CD14-positive monocyte (primary cell): ENCODE measurements at places on chromosomes 1 and 21.
A peak's percentile ranks its signal among the peaks of the same experiment; 100 is the strongest.

DNA sequence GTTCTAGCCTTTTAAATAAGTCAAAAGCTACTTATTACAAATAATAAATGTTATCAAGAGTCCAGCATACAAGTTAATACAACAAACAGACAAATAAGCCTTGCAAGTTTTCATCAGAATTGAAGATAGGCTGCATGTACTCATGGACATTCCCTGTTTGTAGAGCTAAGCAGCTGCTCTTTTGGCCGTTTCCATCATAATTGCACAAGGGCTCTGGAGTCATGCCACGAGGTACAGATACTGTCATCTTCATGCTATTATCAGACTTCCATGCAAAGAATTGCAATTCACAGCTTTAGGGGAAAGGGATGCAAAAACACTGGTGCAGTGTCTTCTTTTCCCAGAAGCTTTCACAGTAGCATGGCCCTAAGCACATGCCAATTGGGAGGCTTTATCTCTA, 52.8 kb upstream of the TBX15 start:
- no peak for DNase-seq

DNA sequence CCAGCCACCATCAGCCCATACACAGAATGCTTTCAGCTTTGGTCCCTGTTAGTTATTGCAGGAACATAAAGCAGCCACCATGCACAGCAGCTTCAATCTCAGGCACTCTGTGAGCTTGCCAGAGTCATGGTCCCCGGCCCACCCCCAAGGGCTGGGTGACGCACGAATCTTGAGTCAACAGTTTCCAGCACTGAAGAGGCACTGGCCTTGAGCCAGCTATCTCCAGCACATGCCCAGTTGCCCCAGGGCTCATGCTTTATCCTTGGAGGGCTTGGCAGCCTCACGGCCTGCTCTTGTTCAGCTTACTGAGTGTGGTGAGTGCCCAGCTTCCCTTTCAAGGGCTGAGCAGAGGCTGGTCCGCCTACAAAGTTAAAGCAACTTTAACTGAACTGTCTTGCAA, 200.7 kb upstream of the RAB4A start:
- peak; percentile 79 for DNase-seq

GRCh38 chr21:20942523-20942922, 55.7 kb upstream of the NCAM2 start:
- no peak for DNase-seq

GRCh38 chr1:184222652-184223052, 164.2 kb upstream of the C1orf21 start:
- DNase-seq: peak; percentile 59

DNA sequence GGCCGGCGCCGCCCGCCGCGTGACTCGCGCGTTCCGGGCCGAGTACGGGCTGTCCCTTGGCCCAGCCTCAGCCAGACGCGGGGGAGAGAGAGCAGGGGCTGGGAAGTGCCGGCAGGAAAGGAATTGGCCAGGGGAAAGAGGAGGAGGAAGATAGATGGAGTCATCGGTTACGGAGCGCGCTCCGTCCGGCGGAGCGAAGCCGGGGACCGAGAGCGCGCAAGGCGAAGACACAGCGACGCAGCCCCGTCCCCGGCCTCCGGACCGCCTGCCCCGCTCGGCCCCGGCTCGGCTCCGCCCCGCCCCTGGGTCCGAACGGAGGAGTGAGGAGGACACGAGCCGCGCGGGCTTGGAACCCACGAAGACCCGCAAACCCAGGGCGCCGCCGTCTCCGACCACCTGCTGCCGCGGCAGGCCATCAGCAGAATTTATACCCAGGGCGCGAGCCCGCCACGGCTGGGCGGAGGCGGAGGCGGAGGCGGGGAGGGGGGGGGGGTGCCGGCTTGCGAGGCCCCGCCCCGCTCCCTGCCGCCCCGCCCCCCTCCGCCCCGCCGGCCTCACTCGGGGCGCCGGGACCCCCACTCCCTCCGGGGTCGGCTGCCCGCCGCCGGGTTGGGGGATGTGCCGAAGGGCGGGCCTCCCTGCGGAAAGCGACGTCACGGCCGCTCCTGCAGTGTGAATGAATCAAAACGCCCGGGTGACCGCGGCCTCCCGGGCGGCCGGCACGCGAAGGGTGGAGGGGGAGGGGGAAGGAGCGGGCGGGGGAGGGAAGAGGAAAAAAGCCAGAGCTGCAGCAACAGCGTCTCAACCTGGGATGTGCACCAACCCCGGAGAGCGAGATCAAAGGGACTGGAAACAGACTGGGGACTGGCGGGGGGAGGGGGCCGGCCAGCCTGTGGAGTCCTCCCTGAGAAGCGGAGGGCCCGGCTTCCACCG, at the start of gene LHX4:
Gene LHX4 (plus strand): TSS at position 782 of the 933 bp plus-strand sequence. CDS start 266 bp downstream, outside the sequence.
- no peak for DNase-seq

DNA sequence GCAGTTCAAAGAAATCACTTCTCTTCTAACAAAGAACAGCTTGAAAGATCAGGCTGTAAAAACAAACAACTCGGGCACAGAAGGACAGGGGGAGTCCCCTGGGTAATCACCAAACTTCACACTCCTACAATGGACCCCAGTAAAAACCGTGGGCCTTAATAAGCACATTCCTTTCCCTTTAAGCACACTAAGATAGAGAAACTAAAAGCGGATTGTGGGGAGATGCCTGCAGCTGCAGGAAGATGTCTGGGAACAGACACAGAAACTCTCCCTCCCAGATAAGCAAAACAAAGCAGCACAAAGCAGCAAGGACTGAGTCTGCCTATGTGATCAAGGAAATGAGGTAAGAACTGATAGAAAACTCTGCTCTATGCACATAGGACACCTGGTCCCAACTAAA, 37.6 kb upstream of the CTBS start:
- no peak for DNase-seq

GRCh38 chr1:54645806-54646676, 4.5 kb downstream of the MROH7 start:
- no peak for DNase-seq

DNA sequence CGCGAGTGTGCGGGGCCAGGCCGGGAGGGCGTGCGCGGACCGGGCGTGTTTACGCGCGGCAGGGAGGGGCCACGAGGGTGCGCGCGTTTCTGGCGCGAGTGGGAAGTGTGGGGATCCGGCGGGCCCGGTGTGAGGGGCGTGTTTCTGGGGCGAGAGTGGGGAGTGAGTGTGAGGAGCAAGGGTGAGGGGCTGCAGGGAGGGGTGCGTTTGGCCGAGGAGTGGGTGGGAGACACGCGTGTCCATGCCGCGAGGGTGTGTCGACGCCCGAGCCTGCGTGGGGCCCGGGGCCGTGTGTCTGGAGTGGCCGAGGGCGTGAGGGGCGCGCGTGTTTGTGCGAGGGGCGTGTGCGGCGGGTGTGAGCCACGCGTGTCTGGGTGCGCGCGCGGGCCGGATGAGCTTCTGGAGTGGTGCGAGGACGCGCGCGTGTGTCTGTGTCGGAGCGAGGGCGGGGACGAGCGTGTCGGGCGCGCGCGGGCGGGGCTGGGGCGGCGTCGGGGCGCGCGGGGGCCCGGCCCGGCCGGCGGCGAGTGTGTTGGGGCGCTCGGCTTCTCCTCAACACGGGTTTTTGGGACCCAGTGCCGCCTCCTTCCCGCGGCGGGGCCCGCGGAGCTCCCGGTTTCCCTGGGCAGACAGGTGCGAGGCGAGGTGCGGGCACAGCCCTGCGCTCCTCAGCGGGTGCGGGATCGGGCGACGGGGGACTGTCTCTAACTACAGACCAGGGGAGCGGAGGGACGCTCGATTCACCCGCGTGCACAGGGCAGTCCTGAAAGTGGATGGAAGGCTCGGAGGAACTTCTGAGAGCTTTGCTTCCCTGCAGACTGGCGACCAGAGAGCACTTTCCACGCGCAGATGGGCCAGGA, 65.8 kb upstream of the VAMP3 start:
- DNase-seq: peak; percentile 23

DNA sequence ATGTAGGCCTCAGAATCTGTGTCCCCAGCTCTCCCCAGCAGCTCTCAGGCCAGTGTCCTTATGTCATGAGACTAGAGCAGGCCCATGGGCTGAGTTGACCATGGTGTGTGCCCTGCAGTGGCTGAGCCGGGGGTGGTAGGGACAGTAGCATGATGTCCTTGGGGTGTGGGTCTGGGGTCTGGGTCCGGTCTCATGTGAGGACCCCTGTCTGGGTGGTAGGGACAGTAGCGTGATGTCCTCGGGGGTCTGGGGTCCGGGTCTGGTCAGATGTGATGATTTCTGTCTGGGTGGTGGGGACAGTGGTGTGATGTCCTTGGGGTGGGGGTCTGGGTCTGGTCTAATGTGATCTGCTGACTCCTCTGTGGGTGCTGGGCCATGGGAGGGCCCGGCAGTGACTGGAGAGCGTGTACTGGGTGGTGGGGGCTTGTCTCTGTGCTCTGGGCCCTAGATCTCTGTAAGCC, 64.5 kb downstream of the OBSCN start:
- peak; percentile 3 for DNase-seq

DNA sequence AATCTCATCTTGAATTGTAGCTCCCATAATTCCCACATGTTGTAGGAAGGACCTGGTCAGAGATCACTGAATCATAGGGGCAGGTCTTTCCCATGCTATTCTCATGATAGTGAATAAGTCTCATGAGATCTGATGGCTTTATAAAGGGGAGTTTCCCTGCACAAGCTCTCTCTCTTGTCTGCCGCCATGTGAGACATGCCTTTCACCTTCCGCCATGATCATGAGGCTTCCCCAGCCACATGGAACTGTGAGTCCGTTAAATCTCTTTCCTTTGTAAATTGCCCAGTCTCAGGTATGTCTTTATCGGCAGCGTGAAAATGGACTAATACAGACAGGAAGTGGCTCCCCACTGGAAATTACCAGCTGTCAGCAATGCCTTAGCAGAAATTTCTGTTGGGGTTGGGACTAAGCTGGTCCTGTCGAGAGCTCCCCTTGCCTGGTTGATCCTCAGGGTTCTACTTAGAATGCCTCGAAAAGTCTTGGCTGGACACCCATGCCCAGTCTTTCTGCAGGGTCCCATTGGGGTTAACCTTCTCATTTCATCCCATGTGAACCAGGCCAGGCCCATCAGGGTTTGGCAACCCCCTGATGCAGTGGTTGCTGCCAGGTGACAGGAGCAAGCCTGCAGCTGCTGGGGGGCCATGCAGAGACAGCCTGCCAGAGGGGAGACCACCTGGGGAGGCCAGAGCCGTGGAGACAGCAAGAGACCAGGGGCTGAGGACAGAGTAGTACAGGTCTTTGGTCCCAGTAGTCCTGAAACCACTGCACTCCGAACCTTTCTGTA, 2.8 kb upstream of the ABCG1 start:
- no peak for DNase-seq

DNA sequence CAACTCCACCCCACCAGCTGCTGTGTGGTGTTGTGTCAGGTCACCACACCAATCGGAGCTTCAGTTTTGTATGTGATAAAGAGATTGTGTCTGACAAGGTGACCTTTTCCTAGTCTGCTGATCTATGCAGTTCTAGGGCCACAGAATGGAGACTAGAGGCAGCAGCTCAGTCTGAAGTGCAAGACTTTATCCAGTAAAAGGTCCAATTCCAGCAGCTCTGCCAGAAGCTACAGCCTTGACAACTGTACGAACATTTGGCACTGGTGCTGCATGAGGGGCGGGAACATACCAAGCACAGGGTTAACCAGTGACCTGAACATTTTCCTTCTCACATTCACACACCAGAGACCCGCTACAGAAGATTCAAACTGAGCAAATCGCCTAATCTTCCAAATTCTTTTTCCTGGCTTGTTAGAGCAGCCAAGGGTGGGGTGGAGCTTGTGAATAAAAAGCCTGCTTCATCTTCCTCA, 9.3 kb downstream of the FMO1 start:
- DNase-seq: no peak

- DNase-seq: no peak
Observed at GRCh38 chr1:180616439-180616838, 15.4 kb upstream of the XPR1 start.

GRCh38 chr1:1073743-1074587, at the start of gene RNF223:
Gene RNF223 (minus strand): TSS chr1:1074306. CDS start chr1:1072566, 1,740 bp downstream.
- DNase-seq: no peak

GRCh38 chr21:29228306-29228705, 70.4 kb upstream of the BACH1 start:
- DNase-seq: no peak

- DNase-seq: no peak
Observed at GRCh38 chr1:80915491-80915890, 885.2 kb upstream of the ADGRL2 start.

DNA sequence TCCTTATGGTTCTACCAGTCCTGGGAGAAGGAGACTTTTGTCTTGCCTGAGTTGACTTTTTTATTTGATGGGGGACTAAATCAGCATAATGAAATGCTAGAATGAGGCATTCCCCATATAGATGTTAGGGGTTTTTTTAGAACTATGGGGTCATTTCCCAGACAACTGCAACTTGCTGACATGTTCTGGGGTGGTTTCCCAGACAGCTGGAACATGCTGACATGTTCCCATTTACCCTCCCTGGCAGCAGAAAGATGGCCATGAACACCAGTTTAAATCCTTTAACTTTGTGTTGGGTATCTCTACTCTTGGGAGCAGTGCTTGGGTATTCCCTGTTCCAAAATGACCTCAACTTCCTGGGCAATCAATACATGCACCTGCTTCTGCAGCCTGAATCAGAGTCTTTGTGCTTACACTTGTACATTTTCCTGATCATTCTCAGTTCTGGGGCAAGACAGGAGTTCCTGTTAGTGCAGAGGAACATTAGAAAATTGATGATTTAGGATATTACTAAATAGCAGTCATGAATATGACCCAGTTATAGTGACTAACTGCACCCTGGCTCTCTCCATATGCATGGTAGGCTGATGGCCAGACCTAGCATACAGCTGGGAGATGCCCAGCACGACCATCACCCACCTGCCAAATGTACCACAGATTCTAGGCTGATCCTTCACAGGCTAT, 75.4 kb upstream of the CD5L start:
- DNase-seq: no peak

- DNase-seq: peak; percentile 28
Observed at GRCh38 chr1:229856009-229856650, 210.9 kb upstream of the GALNT2 start.

DNA sequence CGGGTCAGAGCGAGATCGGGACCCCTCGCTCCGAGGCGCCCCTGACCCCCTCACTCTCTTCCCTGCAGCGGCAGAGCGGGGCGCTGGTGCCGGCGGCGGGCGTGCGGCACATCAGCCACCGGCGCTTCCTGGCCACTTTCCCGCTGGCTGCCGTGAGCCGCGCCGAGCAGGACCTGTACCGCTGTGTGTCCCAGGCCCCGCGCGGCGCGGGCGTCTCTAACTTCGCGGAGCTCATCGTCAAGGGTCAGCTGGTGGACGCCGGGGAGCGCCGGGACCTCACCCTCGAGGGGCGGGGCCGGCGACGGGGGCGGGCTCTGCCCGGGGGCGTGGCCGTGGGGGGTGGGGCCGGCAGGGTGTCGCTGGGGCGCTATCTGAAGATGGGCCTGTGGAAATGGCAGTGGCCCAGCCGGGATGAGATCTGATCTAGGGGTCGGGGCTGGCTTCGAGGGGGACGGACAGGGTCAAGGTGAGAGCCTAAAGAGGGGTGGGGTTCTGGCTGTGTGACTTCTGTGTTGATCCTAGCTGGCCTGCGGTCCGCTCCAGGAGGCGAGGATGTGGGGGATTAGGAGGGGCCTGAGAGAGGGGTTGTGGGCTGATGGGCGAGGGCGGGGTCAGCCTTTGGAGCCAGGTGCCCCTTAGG, 23.6 kb downstream of the PTPRU start:
- peak; percentile 17 for DNase-seq
